Dermis microvascular lymphatic vessel endothelial cell (primary cell): ENCODE measurements at places on chromosomes 11 and 22.

DNA sequence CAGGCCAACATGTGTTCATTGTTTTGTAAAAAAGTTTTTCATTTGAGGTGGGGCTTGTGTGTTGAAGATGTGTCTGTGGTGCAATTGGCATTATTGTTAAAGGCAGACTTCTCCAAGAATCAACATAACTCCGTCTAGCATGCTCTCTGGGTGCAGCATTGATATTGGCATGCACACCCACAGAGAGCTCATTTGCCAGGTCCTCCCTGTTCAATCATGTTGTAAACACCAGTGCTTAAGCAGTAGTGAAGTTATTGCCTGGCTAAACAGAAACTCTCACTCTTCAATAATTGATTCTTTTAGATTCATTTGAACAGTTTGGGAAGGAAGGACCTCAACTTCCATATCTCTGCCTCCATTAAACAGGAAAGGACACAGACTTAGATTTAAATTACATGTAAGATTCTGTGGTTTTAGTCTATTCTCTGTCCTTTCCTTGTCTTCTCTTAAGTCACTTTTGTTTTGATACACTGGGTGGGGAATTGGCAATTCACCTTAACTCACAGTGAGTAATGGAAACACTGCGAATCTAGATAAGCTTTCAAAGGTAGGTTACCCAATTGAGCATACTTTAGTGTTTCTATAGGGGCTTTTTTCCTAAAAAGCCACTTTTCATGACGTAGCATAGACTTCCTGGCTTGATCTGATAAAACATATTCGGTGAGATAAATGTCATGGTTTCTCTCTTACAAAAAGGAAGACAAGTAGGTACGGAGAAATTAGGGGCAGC, 30.8 kb upstream of the EXPH5 start:
- no peak for DNase-seq

DNA sequence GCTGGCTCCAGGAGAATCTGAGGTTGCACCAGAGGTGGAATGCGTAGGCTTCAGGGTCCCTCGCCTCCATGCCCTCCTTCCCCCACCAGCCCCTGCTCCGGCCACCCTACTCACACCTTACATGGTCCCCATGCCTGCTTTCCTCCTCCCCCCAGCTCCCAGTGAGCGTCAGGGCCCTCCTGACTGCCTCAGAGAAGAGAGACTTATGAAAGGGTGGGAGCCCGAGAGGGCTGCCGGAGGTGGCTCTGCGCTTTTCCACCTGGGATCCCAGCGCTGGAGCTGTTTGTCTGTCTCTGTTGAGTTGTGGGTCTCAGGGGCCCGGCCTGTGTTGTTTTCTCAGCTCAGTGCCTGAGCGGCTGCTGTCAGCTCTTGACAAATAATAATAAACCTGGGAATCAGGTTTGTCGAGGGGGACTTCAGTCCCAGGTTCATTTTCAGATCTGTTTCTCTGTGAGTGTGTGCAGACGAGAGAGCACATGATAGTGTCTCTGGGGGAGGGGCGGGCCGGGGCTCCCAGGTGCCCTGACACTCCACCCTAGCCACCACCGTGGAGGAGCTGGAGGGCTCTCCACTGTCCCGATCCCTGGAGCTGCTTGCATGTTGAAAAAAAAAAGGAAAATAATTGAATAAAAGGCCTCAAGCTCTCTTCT, 153.7 kb downstream of the FEZ1 start:
- no peak for DNase-seq

DNA sequence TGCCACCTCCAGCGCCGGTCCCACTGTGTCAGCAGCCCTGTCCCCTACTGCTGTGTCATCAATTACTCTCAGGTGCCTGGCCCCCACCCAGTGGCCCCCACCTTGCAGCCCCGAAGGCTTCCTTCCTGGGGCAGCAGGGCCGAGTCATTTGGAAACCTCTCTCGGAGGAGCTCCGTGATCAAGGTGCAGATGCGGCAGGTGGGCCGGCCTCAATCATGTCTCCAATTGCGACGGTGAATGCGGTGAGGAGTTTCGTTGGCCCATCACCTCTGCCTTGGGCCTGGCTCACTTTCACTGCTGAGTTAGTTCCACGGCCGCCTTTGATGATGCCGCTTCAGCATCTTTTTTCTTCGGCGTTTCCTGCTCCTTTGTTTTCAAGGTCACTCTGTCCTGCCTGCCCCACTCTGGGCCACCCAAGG, 11.3 kb upstream of the CXCR5 start:
- no peak for DNase-seq

- no peak for DNase-seq
Measured at GRCh38 chr11:115630214-115630613, 126.0 kb upstream of the CADM1 start.

DNA sequence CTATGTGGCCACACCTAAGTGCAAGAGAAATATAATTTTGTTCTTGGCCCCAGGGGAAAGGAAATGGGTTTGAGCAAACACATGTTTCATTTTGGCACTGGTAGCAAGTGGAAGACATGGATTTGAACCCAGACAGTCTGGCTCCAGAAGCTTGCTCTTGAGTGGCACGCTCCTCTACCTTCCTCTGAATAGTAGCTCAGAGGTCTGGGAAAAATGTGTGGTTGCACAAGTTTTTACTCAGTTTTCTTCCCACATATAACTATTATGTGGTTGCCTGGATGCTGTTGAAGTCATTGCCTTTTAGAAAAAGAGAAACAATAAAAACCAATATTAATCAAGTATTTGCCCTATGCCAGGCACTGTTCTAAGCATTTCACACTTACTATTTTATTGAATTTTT, 16.3 kb downstream of the PARVA start:
- no peak for DNase-seq

DNA sequence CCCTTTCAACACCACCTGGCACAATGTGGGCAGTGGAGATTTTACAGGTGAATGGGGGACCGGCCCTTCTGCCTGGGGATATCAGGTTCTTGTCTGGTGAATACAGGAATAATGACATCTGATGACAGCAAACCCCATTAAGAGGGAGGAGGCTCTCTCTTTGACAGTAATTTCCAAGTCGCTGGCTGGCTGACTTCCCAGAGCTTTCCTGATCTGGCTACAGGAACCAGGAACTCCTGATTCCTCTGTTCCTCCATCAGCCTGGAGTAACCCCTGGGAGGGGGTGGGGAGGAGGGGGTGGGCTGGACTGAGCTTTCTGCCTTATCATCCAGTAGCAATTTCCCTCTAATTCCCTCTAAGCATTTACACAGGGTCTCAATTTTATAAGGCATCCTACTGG, 3.7 kb upstream of the MIEF1 start:
- peak; percentile 65 for DNase-seq

- DNase-seq, result peak; percentile 49
Measured at GRCh38 chr11:32894149-32894827, 1.7 kb downstream of the QSER1 start.

DNA sequence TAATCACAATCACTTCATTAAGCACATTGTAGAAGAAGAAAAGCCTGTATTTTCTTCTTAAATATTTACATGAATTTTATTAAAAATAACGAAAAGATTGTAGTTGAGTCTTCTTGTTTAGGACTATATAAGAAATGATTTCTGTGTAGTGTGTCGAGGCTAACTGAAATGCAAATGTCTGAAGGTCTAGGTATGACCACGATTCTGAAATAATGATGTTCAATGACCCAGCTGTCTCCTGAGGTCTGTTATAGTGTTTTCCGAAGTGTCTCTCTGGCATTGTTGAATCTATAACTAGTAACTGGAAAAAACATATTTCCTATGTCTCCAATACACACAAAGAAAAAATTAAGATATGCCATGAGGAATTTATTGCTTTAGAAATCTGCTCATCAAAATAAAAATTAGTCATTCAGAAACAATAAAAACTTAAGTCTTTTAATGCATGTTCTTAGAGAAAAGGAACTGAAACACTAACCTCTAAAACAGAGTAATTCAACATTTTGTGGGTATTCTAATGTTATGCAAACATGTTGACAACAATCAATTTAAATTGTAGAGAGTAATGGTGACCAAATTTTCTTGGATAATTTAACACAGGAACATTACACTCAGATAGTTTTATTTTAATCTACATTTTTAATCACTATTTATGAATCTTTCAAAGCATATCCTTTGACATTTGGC, 55.0 kb downstream of the CASP12 start:
- DNase-seq, result no peak

DNA sequence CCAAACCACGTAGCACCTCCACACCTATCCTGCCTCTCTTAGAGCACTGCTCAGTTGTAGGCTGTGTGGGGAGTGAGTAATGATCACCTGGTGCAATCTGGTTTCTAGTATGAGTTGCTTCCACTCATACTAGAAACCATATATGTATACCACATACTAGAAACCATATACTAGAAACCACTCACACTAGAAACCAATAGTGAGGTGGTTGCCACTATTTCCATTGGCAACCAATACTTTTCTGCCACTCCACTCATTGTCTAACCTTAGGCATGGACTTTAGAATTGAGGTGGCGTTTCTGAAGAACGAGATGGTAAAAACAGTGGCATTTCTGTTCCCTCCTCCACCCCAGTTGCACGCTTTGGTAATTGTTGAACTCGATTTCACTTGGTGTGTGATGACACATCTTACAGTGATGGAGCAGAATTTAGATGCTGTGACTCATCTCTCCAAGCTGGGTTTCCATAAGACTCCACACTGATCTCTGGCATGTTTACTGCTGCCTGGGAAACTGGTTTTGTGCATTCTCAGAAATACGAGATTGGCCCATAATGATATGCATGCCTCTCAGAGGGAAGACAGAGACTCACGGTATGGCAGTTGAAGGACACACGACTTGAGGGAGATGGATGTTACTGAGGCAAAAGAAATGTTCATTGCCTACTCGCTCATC, 82.9 kb downstream of the KIRREL3 start:
- no peak for DNase-seq
